SK-N-SH (cell line): ENCODE measurements at places on chromosomes 1 and 21. TPM values are rescaled to one million over a fixed set of nuclear protein-coding genes. Genes with fewer than 3 reads are reported as not detected.

GRCh38 chr1:31198600-31198999 lies 41.1 kb downstream of the NKAIN1 start:
- no peak for DNase-seq

- no peak for DNase-seq
These were observed 319.4 kb downstream of the BRINP2 start for GRCh38 chr1:177490036-177490639.

GRCh38 chr21:28337315-28337714 lies 655.4 kb downstream of the LTN1 start:
- peak; percentile 8 for DNase-seq

- DNase-seq = no peak
These were observed 100.1 kb downstream of the C1orf21 start for GRCh38 chr1:184486761-184487445.

DNA sequence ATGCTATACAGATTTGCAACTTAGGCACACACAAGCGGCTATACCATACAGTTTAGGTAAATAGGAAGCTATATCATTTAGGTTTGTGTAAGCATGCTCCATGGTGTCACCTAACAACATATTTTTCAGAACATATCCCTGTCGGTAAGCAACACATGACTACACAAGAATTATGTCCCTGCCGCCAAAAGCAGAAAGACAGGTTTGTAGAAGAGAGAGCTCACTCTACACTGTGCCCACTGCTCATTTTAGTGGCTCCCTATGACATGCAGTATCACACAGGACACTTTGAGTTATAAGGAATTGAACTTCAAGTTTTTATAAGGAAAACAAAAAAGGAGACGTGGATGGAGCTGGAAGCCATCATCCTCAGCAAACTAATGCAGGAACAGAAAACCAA lies 132.5 kb upstream of the KAZN start:
- DNase-seq = no peak

DNA sequence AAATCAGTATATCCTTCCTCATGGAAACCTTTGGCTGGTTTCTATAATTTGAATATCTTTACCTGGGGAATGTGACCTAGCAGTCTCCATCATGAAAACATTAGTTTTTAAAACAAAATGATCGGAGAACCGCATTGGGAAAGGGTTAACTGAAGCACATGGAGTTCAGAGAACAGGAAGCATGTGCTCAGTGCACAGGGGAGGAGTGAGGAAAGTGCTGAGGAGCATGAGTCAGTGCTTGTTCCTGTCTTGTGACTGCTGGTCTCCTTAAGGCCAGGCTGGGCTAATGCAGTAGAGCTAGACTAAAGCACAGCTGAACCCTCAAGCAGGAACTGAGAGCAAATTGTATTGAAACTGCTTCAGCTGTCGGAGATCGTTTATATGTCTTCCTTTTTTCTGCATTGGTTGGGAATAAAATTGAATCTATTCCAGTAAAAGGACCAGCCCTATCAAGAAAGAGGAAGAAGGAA lies 5.8 kb downstream of the IFI16 start:
- DNase-seq = no peak

DNA sequence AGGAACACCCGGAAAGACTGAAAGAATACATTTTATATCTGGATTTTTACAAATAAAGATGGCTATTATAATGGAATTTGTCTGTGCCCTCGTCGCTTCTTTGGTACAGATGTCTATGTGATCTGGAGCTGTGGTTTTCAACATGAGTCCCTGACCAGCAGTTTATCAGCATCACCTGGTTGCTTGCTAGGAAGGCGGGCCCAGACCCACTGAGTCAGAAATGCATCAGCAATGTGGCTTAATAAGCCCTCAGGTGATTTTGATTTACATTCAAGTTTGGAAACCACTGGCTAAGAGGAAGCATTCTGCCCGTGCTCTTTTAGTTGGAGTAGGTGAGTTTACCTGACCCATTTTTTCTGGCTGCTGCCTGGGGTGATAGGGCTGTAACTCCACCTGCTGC lies 31.7 kb downstream of the ATP1A1 start:
- DNase-seq = no peak

- DNase-seq = no peak
These were observed 51.8 kb upstream of the SLC16A1 start for GRCh38 chr1:113007706-113008364.

DNA sequence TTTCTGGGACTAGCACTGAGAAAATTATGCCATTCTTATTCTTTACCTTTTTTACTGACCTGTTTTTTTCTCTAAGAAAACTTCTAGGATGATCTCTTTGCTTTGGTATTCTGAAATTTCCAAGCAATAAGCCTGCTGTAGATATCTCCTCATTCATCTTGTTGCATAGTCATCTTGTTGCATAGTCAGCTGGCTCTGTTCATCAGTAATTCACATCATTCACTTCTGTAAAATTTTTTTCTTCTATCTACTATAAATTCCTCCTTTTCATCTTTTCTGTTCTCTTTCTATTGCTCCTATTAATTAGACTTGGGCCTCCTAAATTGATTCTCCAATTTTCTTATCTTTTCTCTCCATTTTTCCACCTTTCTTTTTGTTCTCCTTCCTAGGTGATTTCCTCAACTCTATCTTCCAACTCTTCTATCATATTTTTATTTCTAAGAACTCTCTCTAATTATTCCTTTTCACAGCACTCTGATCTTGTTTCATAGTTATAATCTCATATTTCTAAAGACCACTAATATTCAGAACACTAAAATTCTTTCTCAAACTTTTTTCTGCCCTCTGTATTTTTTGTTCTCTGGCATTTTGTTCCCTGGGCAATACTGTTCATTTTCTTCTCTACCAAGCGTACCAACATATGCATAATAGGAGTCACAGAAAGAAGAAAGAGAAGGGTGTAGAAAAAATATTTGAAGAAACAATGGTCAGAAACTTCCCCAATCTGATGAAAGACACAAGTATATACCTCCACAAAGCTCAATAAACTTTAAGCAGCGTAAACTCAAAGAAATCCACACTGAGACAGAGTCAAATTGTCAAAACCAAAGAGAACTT lies 17.7 kb downstream of the TUT4 start:
- no peak for DNase-seq

GRCh38 chr1:69421286-69421685 lies 146.4 kb upstream of the LRRC7 start:
- no peak for DNase-seq

DNA sequence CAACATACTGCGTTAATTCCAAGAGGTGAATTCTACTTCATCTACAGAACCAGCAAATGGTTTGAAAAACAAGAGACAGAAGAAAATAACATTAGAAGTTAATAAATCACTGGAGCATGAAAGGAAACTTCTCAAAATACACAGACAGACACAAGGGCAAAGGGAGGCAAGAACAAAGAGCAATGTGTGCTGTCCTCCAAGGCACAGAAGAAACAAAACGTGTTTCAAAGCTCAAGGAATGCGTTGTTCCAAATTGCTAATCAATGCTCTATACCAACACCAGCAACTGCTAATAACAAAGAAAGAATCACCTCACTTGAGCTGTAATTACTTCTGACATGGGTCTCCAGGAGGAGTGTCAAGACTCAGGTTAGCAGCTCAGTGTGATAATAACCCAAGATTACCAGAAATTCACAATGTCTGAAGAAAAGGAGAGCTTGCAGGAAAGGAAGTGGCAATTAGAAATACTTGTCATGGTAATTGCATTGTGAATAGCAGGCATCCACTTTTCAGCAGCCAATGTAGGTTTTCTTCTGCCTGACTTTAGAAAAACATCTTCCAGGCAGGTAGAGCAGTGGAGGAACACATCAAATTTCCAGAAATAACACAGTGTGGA lies 175.4 kb downstream of the SEC16B start:
- DNase-seq = no peak

DNA sequence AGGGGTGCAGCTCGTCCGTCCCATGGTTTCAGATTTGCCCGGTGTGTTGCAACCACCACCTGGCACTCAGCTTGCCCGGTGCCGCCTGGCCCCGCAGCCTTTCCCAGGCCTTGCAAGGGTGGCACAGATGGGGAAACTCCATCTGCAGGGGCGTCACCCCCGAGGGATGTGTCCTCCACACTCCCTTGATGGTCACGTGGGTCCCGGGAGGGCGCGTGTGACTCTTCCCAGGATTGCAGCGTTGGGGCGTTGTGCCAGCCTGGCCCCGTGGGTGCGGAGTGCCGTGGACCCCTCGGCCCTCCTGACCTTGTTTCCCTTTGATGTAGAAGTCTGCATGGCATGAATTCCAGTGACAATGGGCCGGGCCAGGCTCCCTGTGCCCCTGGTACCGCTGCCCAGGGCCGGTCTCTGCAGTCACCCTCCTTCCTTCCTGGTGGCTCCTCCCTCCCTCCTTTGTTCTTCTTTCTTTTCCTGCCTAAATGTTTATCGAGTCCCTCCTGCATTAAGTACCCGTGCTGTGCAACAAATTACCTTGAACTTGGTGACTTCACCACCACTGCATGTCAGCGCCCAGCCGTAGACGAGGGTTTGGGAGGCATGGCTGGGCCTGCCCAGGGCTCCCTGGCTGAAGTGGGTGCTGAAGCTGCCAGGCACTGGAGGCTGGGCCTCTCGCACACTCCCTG lies 22.9 kb downstream of the RRP1 start:
- no peak for DNase-seq

- DNase-seq = no peak
These were observed 30.8 kb upstream of the PTPRF start for GRCh38 chr1:43499898-43500297.

- no peak for DNase-seq
These were observed 18.8 kb downstream of the UAP1 start for GRCh38 chr1:162580308-162580707.

DNA sequence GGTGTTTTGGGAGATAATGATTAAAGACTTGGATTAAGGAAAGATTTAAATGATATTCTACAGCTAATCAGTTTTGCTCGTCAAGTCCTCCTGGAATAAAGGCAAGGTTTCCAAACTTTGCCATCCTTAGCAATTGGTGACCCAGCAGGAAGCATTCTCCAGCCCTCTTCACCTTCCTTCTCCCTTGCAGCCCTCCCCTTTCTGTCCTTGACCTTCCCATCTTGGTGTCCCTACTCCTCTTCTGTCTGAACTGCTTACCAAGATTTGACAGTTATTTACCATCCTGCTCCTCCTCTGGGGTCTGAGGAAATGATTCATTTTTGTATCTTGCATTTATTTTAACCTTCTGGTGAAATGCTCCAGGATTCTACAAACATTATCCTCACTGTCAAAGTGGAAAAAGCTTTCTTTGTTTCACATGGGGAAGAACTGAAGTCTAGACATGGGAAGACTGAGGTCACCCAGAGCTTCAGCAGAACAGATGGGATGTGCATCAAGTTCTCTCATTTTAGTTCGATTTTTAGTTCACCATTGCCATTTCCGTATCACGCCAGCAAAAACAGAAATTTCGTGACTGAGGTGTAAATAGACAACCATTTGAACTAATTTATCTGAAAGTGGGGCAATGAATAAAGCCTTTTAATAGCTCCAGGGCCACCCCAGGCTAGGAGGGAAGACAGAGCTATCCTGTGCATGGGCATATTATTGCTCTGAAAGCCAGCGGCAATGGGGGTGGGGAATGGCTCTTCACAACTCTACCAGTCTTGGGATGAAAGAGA lies 504.4 kb upstream of the PLXNA2 start:
- no peak for DNase-seq

DNA sequence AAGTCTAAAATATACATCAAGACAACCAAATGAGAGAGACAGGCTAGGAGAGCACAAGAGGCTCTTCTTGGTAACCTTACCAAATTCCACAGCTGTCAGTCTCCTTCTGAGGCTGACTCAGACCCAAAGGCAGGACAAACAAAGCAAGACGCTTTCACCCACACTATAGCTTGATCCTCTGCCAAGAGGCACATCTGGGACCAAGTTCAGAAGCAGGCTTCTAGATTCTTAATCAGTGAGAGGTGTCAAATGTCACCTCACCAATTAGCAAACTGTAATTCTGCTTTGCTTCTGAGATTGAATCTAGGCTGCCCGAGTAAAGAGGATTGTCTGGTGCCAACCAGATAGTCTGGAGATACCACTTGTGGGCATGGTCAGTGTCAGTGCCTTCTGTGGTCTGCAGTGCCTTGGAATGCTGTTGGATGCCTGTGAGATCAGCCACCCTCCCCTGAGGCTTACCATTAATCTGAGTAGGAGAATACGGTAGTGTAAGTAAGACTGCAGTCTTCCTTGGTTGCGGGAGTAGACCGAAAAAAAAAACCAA lies 151.0 kb downstream of the FMN2 start:
- peak; percentile 26 for DNase-seq

GRCh38 chr21:18153063-18153462 lies 91.6 kb upstream of the CHODL start:
- no peak for DNase-seq

- no peak for DNase-seq
These were observed 15.0 kb downstream of the ZNF496 start for GRCh38 chr1:247316590-247317197.

- DNase-seq = no peak
These were observed 10.9 kb upstream of the ABCG1 start for GRCh38 chr21:42208036-42208435.

GRCh38 chr21:17660452-17660851 lies 47.8 kb upstream of the BTG3 start:
- DNase-seq = no peak

DNA sequence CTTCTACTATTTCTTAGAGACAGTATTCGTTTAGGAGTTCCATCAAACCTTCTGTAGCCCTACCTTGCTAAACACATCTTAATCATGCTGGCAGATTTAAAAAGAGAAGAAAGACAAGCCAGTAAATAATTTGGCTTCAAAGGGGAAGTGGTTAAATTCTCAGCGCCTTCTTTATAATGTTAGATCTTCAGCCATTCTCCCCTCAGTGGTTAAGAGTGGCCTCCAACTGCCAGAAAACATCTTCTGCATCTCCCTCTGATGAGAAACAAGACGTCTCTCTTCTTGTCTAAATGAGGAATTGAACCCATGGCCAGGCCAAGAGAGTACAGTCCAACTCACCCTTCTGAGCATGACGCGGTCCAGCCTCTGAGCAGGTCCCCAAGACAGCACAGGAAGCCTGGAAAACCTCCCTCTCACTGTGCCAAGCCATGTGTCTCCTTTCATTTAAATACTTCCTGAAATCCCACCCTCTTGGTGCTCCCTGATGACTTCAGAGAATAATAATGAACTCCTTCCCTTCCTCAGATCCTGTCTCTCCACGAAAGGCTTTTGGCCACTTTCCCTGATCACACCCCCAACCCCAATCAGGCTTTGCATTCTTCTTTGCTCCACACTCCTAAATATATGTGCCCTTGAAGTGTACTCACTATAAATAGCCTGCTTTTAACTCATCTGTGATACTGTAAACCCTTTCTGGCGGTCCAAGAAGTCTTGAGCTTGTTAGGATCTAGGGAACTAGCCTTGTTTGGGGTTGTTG lies 16.4 kb upstream of the LRRC52 start:
- no peak for DNase-seq

GRCh38 chr1:230058626-230059025 lies 8.4 kb upstream of the GALNT2 start:
- no peak for DNase-seq

Gene GJB5
- not detected in 2 replicates for polyA plus RNA-seq

Gene GPATCH3
- polyA plus RNA-seq = 9.1 and 11.1 TPM in 2 replicates

Gene SPRR3
- not detected in 2 replicates for polyA plus RNA-seq

Gene ZNF683
- polyA plus RNA-seq = not detected in 2 replicates

Gene GJA9
- polyA plus RNA-seq = not detected in 2 replicates

Gene ARHGEF11
- 16.8 and 19.0 TPM in 2 replicates for polyA plus RNA-seq

Gene KIRREL1
- 47.8 and 52.3 TPM in 2 replicates for polyA plus RNA-seq

Gene S100A3
- 11.8 and 13.1 TPM in 2 replicates for polyA plus RNA-seq

Gene HUNK
- 0.28 and 0.31 TPM in 2 replicates for polyA plus RNA-seq

Gene CRABP2
- 13.3 and 42.1 TPM in 2 replicates for polyA plus RNA-seq

Gene NBPF4
- polyA plus RNA-seq = not detected in 2 replicates

Gene HRNR
- not detected in 2 replicates for polyA plus RNA-seq

Gene SPRR2F
- not detected in 2 replicates for polyA plus RNA-seq

Gene LIN9
- polyA plus RNA-seq = 1.7 and 2.5 TPM in 2 replicates
